ENCODE measurements at places on chromosomes 11 and 22.

DNA sequence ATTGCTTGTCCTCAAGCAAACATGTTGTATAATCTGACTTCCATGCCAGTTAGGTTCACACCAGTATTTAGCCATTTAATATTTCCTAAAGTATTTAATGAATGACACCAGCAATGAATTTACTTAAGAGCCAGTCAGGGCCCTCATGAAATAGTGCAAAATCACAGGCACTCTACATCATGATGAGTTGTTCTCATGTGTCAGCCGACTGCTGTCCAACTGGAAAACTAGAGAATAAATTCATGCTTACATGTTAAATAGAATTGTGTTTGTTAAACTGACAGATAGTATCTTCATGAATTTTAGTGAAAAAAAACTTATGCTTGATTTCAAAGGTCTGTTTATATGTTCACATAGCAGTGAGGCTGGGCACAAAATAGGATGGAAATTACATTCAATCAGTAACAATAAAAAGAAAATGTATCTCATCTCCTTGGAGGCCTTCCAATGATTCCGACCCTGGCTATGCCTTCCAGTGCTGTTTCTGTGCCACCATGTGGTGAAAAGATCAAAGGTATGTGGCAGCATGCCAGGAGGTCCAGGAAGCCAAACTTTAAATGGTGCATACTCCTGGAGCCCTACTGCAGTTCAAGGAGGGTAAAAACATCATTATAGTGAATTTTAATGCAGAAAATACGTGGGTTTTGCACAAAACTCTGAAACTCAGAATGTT is 45.2 kb downstream of the CTSC start:
- H3K36me3 ChIP-seq: no peaks in the 10 kb centered on the region
- no peak overlapping the region for H3K4me3 ChIP-seq
- DNase-seq: no peak
- H3K27me3 ChIP-seq: no peaks in the 10 kb centered on the region
- H3K4me1 ChIP-seq: no peaks in the 10 kb centered on the region
- H3K27ac ChIP-seq: no peak overlapping the region

DNA sequence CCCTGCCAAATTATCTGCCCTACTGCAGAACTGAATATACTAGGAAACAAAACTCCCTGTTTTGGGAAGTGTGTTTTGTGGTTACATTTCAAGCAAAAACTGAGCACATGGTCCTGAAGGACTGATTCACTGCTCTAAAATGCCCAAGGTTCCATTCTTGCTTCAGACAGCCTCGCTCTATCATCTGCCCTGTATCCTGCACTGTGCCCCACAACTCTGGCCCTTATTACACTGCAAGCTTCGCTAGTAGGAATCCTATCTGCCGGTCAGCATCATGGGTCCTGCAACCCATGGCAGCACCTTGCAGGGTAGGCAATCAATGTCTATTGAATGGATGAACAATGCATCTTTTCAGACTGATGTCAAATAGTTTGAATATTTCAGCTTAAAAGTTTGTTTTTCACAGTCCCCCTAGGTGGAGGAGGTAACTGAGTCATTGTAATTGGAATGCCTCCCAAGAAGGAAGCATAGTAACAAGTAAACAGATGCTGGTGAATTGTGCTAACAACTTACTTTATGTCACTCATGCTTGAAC is 21.3 kb downstream of the LAYN start:
- H3K27ac ChIP-seq: no peak overlapping the region
- no peaks in the 10 kb centered on the region for H3K4me1 ChIP-seq
- no peak overlapping the region for H3K4me3 ChIP-seq
- H3K27me3 ChIP-seq: no peaks in the 10 kb centered on the region
- no peaks in the 10 kb centered on the region for H3K36me3 ChIP-seq

DNA sequence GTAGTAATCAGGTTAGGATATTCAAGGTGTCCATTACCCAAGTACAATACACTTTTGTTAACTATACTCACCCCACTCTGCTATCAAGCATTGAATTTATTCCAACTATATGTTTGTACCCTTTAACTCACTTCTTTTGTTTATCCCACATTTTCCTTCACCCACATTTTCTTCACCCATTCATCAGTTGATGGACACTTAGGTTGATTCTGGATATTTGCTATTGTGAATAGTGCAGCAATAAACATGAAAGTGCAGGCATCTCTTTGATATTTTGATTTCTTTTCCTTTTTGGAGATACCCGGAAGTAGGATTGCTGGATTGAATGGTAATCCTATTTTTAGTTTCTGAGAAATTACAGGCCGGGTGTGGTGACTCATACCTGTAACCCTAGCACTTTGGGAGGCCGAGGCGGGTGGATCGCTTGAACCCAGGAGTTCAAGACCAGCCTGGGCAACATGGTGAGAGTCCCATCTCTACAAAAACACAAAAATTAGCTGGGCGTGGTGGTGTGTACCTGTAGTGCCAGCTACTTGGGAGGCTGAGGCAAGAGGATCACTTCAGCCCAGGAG is 6.5 kb downstream of the TMEM25 start:
- no peaks in the 10 kb centered on the region for H3K36me3 ChIP-seq
- no peaks in the 10 kb centered on the region for H3K4me1 ChIP-seq
- no peaks in the 10 kb centered on the region for H3K27me3 ChIP-seq

DNA sequence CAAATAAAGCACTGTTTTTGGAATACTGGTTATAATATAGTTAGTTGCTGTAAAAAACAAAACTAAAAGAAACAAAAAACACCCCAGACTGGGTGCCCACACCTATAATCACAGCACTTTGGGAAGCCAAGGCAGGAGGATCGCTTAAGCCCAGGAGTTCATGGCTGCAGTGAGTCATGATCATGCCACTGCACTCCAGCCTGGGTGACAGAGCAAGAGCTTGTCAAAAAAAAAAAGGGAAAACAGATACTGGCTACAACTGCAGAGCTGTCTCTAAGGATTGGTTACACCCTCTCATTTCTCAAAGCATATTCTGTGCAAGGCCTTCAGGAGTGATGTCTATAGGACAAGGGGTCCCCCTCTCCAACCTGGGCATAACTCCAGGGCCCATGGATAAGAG is 14.6 kb upstream of the STK33 start:
- H3K4me1 ChIP-seq: no peaks in the 10 kb centered on the region
- H3K4me3 ChIP-seq: no peak overlapping the region
- H3K27ac ChIP-seq: no peak overlapping the region
- peaks cover 2% of the 10 kb centered on the region for H3K27me3 ChIP-seq
- no peaks in the 10 kb centered on the region for H3K36me3 ChIP-seq

GRCh38 chr11:125167954-125168835 is 3.6 kb downstream of the PKNOX2 start:
- H3K27me3 ChIP-seq: peaks cover 14% of the 10 kb centered on the region
- H3K36me3 ChIP-seq: no peaks in the 10 kb centered on the region
- H3K4me3 ChIP-seq: no peak overlapping the region
- H3K27ac ChIP-seq: no peak overlapping the region
- no peaks in the 10 kb centered on the region for H3K4me1 ChIP-seq
- no peak for DNase-seq

DNA sequence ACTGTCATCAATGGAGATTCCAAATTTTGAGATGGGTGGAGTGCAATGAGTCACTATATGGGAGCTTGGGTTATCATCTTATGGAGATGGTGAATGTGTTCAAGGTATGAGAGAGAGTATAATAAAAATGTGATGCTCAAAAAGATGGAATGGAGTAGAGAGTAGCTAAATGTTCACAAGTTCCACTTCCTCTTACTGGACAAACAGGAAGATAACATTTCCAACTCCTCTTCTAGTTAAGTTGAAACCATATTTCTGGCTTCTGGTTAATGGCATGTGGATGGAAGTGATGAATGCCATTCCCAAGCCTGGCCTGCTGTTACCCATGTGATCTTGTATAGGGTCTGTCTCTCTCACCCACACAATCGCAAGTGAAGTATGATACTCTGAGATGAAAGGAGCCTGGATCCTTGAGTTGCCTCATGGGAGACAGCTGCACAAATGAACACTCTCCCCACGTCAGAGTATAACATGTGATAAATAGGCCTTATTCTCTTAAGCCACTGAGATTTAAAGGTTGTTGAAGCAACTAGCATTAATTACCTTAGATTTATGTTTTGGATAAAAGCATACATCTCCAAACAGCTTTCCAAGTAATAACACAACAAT is 111.0 kb downstream of the RAB38 start:
- DNase-seq: no peak
- H3K27ac ChIP-seq: no peak overlapping the region
- peaks cover 2% of the 10 kb centered on the region for H3K27me3 ChIP-seq
- H3K36me3 ChIP-seq: no peaks in the 10 kb centered on the region

- no peak overlapping the region for H3K4me3 ChIP-seq
- no peaks in the 10 kb centered on the region for H3K27me3 ChIP-seq
- no peaks in the 10 kb centered on the region for H3K36me3 ChIP-seq
- no peaks in the 10 kb centered on the region for H3K4me1 ChIP-seq
- DNase-seq: no peak
- no peak overlapping the region for H3K27ac ChIP-seq
Measured at GRCh38 chr11:61908730-61909316, 8.5 kb downstream of the RAB3IL1 start.

GRCh38 chr22:33788927-33789326 is 131.3 kb downstream of the LARGE1 start:
- no peaks in the 10 kb centered on the region for H3K4me1 ChIP-seq
- no peaks in the 10 kb centered on the region for H3K36me3 ChIP-seq
- DNase-seq: no peak
- no peak overlapping the region for H3K4me3 ChIP-seq

GRCh38 chr22:29263791-29264276 is 3.9 kb downstream of the RHBDD3 start:
- no peaks in the 10 kb centered on the region for H3K27me3 ChIP-seq
- no peak overlapping the region for H3K4me3 ChIP-seq
- H3K4me1 ChIP-seq: peaks cover 9% of the 10 kb centered on the region
- DNase-seq: no peak
- peaks cover 1% of the 10 kb centered on the region for H3K36me3 ChIP-seq

DNA sequence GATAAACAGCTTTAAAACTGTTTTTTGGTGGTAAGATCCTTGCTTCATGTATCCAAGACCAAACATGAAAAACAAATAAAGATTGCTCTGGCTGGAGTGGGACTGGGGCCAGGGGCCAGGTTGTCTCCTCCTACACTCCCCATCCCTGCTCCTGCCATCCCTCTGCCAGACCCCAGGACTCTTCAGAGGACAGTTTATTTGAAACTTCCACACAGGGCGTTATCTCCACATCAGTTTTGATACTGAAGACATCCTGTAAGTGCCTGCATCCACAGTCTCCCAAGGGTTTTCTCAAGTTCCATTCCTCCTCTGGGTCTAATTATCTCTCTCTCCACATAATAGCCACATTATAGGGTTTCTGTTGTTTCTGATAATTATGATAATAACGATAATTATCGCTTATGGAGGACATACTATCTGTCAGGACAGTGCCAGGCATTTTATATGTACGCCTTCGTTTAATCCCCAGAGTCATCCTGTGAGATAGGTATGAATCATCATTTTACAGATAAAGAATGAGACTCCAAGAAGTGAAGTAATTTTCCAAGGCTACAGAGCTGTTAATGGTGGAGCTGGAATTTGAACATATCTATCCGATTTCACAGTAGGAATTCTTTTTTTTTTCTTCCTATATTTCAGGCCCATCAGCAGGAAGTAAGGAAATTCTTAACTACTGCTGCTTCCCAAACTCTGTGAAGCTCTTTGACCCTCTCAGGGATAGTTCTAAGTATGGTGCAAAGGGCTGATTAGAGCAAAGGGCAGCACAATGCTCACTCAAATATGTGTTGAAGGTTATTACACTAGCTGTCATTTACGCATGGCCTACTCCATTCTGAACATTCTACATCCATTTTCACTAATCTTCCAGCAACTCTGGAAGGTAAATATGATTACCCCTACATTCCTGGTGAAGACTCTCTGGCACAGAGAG is 488.0 kb upstream of the CCDC90B start:
- no peak for DNase-seq
- H3K27ac ChIP-seq: no peak overlapping the region
- no peaks in the 10 kb centered on the region for H3K36me3 ChIP-seq

- H3K4me1 ChIP-seq: no peaks in the 10 kb centered on the region
- H3K36me3 ChIP-seq: no peaks in the 10 kb centered on the region
- peaks cover 3% of the 10 kb centered on the region for H3K27me3 ChIP-seq
Measured at GRCh38 chr22:43720716-43721115, 91.4 kb downstream of the EFCAB6 start.

GRCh38 chr11:111697933-111698371 is 68.2 kb downstream of the PPP2R1B start:
- H3K27ac ChIP-seq: no peak overlapping the region
- no peaks in the 10 kb centered on the region for H3K36me3 ChIP-seq
- no peaks in the 10 kb centered on the region for H3K4me1 ChIP-seq
- no peaks in the 10 kb centered on the region for H3K27me3 ChIP-seq
- H3K4me3 ChIP-seq: no peak overlapping the region
- DNase-seq: no peak

DNA sequence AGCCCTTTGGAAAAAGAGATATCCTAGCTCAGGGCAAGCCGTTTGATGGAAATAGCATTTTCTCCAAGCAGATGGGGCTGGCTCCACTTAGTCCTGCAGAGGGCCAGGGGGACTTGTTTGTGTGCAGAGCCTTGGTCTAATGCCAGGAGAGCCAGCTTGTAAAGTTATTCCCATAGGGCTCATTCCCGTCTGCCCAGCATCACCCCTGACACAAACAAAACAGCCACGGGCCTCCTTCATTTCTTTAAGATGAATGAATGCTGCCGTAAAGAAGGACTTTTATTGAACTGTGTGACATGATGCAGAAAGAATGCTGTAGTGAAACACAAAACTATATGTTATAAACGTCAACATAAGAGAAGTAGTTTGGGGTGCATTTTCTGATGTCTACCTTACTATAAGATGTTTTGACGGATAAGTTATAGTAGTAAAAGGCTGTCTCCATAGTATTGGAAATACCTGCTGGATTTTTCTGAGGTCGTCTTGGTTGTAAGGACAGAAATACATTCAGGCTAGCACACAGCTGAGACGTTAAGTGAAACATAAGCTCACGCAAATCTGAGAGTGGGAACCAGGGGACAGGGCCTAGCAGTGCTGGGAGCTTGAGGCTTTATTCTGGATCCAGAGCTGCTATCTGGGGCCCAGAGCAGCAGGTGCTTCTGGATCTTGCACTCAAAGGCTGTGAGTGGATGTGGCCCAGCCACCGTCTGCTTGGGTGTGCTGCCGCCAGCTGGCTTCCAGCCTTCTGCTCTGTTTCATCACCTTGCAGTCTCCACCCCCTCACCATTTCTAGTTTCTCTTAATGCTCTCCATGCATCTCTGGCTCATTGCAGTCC is 53.3 kb downstream of the NCAM1 start:
- no peak overlapping the region for H3K4me3 ChIP-seq
- H3K36me3 ChIP-seq: no peaks in the 10 kb centered on the region
- no peak overlapping the region for H3K27ac ChIP-seq
- no peaks in the 10 kb centered on the region for H3K4me1 ChIP-seq

GRCh38 chr11:104546501-104546900 is 351.8 kb downstream of the CASP12 start:
- no peaks in the 10 kb centered on the region for H3K27me3 ChIP-seq
- no peaks in the 10 kb centered on the region for H3K4me1 ChIP-seq
- H3K4me3 ChIP-seq: no peak overlapping the region
- no peak overlapping the region for H3K27ac ChIP-seq

Measured in Panc1 (cell line).